ENCODE measurements at places on chromosomes 3 and 15. TPM values are rescaled to one million over a fixed set of nuclear protein-coding genes. Genes with fewer than 3 reads are reported as not detected.
A peak's percentile ranks its signal among the peaks of the same experiment; 100 is the strongest.

DNA sequence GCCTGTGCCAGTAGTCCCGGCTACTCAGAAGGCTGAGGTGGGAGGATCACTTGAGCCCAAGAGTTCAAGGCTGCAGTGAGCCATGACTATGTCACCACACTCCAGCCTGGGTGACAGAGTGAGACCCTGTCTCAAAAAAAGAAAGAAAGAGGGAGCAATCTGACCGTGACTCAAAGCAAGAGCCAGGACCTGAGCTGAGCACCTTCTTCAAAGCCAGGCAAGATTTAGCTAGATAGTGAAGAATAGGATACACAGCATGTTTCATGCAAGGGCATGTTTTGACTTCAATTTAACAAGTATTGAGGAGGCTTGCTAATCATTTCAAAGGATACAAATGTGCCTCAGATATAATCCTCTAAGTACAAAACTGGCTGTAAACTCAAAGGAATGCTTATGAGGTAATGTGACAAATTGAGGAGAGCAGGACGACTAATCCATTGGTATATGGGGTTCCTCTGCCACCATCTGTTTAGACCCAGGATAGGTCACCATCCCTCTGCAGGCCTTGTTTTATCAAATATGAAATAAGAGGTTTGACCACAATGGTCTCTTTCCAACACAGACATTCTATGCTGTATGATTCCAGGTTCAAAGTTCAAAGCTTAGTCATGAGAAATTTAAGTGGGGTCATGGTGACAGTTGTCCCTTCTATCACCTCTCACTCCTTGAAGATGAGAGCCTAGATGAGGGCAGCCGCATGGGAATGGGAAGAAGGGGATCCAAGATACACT lies 33.2 kb downstream of the RAB27A start:
- DNase-seq: no peak

DNA sequence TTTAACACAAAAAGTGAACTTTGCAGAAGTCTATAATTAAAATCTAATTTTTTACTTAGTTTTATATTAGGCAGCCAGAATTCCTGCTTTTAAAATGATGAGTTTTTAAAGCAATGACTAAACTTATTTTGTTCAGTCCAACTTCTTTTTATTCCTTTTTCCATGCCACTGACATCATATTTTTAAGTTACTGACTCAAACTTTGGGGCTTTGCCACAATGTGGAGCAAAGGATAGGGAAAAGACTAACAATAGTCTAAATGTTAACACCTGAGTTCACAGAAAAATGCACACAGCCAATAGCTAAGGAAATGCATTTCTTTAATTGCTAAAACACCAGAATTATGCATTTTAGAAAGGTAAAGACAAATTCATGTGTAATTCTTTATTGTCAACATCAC lies 647.6 kb upstream of the DPPA4 start:
- DNase-seq: no peak

- DNase-seq: no peak
Observed at GRCh38 chr3:189947068-189947467, 173.6 kb downstream of the P3H2 start.

Gene CTXN2
- not detected for total RNA-seq

Gene GNAT1
- not detected for total RNA-seq

- DNase-seq: no peak
Observed at GRCh38 chr3:24657870-24658510, 163.3 kb upstream of the THRB start.

Gene CLRN1
- not detected for total RNA-seq

DNA sequence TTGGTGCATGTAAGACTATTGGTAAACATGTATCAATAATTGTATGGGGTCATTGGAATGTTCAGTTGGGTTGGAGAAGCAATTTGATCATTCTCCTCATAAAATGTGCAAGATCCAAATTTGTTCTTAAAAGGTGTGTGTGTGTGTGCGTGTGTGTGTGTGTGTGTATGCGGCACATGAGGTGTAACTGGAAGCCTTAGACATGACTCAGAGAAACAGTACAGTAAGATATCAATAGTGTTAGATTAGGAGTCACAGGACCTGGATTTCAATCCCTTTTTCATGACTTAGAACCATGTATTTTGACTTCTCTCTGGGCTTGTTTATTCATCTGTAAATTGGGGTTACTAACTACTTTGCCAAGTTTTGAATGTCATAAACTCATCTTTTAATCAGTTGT lies 38.3 kb downstream of the RSRC1 start:
- DNase-seq: no peak

DNA sequence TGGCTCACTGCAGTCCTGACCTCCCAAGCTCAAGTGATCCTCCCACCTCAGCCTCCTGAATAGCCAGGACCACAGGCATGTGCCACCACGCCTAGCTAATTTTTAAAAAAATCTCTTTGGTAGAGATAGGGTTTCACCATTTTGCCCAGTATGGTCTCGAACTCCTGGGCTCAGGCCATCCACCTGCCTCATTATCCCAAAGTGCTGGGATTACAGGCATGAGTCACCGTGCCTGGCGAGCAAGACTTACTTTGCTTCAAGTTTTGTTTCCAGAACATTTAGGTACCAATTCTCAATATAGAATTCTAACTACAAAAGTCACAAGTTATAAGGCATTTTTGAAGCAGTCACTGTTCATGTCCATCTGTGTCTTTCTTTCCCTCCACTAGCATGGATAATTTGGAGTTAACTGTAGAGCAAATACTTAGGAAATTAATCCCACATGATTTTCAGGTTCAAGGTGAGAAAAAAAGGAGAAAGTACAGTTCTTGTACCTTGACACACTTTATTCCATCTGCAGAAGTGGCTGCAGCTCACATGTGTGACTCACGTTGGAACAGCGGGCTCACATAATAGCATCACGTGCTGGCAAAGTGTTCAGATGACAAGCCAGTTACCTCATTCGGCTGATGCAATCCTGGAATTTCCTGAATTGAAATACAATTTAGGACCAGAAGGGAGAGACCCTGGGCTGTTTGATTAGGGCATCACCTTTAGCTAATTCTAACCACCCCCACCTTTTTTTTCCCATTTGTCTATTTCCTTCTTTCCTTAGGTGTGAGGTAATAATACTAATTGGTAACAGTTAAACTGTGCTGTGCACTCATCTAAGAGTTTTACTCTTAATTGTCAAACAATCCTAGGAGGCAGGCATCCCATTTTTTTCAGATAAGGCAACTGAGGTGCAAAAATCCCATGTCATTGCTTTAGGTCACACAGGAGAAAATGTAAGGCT lies 46.9 kb upstream of the NEDD4 start:
- DNase-seq: peak; percentile 80

DNA sequence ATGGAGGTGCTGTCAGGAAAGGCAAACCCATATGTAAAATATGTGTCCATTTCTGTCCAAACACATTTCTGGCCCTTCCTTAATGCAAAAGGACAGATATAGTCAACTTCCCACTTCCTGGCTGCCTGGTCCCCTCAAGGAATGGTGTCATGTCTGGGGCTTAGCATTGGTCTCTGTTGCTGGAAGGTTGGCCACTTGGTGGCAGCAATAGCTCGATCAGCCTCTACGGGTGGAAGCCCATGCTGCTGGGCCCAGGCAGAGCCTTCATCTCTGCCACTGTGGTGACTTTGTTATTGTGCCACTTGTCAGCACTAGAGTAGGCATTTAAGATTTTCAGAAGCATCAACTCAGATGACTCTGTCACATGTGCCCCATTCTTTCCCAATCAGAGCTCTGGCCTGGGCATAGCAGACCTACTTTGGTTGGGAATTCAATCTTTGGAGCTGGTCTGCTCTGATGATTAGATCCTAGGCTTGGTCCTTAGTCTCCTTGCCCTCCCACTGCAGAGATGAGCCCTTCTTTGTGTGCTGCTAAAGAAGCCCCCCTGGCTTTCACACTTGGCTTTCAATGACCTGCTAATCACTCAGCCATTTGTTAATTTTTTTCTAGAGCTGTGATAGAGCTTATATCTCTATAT lies 51.0 kb upstream of the SPSB4 start:
- DNase-seq: peak; percentile 66

DNA sequence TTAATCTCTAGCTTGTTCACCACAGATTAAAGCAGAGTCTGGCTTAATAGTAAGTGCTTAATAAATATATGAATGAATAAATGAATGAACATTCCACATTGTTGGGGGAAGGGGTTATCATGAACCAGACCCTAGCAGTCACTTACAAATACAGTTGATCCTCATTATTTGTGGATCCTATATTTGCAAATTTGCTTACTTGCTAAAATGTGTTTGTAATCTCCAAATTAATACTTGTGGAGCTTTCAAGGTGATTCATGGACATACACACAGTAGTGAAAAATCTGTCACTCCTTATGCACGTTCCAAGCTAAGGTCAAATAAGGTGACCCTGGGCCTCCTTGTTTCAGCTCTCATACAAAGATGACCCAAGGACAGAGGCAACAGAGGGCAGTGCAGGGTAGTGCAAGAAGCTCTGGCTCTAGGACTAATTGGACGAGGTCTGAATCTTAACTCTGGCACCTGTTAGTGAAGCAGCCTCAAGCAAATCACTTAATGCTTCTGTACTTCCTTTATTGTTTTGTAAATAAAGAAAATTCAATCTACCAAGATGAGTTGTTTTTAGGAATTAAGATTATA lies 112.8 kb upstream of the C2CD4B start:
- no peak for DNase-seq

DNA sequence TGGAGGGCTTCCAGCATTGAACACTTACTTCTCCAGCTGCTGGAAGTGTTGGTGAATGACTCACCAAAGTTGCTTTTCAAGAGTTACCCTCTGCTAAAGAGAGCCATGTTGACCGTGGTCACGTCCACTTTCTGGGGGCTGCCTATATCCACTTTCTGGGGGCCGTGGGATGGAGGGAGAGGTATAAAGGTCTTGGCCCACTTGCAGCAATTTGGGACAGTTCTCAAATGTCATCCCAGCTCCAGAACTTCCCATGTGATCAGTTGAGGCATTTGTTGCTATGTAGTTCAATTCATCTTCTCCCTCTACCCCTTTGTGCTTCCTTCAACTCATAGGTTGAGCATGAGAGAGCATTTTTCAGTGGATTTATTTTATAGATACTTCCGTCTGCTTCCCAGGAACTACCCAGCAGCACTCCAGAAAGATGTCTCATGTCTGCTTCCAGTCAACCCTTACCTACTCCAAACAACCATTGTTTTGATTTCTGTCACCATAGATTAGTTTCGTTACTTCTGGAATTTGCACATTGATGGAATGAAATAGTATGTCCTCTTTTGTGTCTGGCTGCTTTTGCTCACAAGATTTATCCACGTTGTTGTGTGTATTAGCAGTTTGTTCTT lies 130.6 kb downstream of the TCF12 start:
- DNase-seq: no peak

Gene SLC9C1
- not detected for total RNA-seq

DNA sequence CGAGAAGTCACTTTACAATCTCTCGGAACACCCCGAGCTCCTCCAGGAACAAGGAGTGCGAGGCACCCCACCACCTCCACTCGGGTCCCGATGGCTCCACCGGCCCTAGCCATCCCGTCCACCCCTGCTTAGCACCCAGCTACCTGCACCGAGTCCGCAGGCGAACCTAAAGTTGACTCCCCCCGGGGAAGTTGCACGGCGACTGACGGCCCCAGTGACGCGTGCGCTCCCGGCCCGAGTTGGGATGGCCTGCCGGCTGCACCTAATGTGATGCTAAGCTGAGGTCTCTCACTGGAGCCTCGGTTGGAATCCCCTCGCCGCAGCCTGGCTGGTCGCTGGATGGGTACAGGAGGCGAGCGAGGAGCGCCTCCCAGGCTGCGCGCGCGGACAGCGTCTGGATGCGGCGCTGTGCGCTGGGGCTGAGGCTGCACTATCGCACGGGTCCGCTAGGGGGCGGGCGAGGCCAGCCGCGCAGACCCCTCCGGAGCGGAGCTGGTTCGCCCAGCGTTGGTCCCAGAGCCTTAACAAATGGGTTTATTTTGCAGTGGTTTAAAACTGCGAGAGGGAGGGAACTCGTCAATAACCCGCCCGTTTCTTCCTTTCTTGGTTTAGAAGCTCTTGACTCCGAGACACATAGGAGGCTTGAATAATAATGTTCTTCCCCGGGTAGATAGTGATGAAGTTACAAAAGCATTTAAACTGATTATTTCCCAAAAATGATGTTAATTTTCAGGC lies at the start of gene OXTR:
Gene OXTR (minus strand): TSS at position 526 of the 735 bp plus-strand sequence. CDS start 1,426 bp downstream, outside the sequence.
- no peak for DNase-seq

Gene ARMC8
- 21.7 TPM for total RNA-seq

GRCh38 chr15:70435872-70436271 lies 327.5 kb downstream of the UACA start:
- DNase-seq: no peak

Gene NANOGP8
- not detected for total RNA-seq

Gene FOXL2
- total RNA-seq: not detected

Gene ZBTB20
- 11.0 TPM for total RNA-seq

DNA sequence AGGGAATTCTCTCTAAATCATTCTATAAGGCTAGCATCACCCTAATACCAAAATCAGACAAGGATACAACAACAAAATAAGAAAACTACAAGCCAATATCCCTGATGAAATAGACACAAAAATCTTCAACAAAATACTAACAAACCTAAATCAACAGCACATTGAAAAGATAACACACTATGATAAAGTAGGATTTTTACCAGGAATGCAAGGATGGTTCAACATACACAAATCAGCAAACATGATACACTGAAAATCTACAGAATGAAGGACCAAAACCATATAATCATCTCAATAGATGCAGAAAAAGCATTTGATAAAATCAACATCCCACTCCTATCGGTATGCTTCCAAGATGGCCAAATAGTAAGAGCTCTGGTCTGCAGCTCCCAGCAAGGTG lies 39.5 kb downstream of the ALDH1A2 start:
- DNase-seq: no peak

DNA sequence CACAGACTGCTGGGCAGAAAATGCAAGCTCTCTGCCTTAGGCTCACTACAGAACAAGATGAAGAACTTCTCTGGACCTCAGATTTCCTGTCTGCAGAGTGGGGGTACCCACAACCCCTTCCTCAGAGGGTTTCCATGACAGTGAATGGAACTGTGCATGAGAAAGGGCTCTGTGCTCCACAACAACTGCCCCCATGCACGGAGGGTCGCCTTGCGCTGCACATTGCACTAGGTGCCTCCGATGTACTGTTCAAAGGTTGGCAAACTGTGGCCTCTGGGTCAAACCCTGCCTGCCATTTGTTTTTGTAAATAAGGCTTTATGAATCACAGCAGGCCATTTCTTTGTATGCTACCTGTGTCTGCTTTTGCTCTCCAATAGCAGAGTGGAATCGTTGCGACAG lies 172.0 kb downstream of the RAB11A start:
- DNase-seq: no peak

GRCh38 chr3:127082066-127082465 lies 99.2 kb downstream of the PLXNA1 start:
- no peak for DNase-seq

- DNase-seq: peak; percentile 39
Observed at GRCh38 chr3:197454014-197454413, 101.8 kb downstream of the BDH1 start.

- peak; percentile 90 for DNase-seq
Observed at GRCh38 chr15:65101411-65101890, 13.5 kb downstream of the UBAP1L start.

Gene MKRN3
- total RNA-seq: 0.23 TPM

- DNase-seq: no peak
Observed at GRCh38 chr15:37111427-37111717, 11.0 kb upstream of the MEIS2 start.

Gene PROS1
- total RNA-seq: 10.0 TPM

Gene ADAMTSL3
- total RNA-seq: not detected

Gene LRRIQ4
- not detected for total RNA-seq

- no peak for DNase-seq
Observed at GRCh38 chr15:86751116-86751515, 671.4 kb downstream of the AGBL1 start.

Gene CPA3
- total RNA-seq: not detected

GRCh38 chr3:170128977-170129431 lies 52.5 kb downstream of the PHC3 start:
- DNase-seq: no peak

Gene STRC
- 0.18 TPM for total RNA-seq

Gene KIF15
- 4.9 TPM for total RNA-seq

GRCh38 chr3:184952671-184953070 lies 140.7 kb downstream of the VPS8 start:
- DNase-seq: no peak

Data from HT-29 (cell line).